ENCODE measurements at places on chromosomes 11 and 22. TPM values are rescaled to one million over a fixed set of nuclear protein-coding genes. Genes with fewer than 3 reads are reported as not detected.

Gene PVALB
- not detected for total RNA-seq

Gene DUSP8
- total RNA-seq = 8.8 TPM

Gene ZBTB16
- 21.3 TPM for total RNA-seq

Gene KCTD14
- 1.3 TPM for total RNA-seq

Gene OR4D9
- not detected for total RNA-seq

Gene IL18
- total RNA-seq = not detected
